ENCODE measurements at places on chromosomes 13 and 19.

GRCh38 chr19:27750391-27751043, 1462.4 kb downstream of the UQCRFS1 start:
- no peak for DNase-seq

DNA sequence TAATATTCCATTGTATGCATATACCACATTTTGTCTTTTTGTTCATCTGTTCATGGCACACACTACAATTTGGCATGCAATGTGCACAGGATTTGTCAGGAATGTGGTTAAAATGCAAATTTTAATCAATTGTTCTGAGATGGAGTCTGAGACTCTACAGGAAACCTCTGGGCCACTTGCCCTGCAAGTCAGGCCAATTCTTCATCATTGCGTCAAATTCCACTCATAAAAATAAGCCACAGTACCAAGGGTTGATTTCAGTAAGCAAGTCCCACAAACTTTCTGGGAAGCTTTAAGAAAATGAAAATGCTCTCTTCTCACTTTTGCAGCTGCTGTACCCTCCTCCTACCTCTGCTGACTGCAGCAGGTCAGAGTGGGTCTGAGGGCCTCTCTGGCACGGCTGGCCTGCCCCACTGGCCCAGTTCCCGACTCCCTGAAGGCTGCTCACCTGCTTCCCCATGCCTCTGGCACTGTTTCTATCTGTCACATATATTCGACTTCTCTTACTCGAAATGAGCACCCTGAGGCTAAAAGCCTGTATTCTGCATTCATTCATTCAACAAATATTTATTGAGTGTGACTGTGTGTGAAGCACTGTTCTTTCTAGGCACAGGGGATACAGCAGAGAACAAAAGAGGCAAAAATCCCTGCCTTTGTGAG, 83.8 kb upstream of the WASF3 start:
- DNase-seq: no peak

GRCh38 chr19:3187662-3188511, 2.2 kb downstream of the NCLN start:
- no peak for DNase-seq

DNA sequence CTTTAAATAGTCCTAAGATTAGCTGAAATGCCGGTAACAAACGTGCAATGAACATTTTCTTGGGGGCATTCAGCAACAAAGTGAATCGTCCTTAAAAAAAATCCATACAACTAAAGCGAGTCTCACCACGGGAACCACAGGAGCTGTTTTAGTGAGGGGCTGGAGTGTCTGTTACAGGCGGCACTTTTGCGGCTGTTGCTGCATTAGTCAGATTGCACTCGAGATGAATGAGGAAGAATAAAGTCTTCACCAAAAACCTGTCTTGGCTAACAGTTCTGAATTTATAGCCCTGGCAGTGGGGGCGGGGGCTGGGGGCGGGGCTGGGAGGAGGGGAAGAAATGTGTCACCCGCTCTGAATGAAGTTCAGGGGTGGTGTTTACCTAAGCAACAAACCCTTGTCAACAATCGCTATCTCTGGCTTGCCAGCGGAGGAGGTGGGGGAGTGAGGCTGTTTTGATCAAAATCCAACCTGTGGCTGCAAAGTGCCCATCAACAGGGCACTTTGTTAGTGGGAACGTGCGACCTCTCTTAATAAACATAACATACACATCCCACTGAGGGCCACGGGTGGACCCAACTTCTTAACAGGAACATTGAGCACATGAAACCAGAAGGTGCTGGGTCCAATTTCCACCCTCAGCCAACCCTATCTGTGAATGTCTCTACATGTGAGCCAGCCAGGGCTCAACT, 44.5 kb downstream of the RFX2 start:
- DNase-seq: no peak

DNA sequence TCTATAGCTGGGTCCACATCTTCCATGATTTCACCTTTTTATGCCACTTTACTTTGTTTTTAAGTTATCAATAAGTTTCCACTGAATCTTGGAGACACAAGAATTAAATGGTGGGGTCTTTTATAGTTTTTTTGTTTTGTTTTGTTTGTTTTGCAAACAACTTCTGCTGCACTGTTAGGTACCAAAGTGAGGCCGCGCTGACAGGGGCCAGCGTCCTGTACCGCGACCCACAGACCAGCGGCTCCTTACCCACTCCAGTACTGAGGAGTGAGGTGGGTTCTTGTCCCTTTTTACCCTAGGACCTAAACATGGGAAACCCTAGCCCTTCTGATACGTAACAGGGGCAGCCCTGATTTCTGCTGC, 75.8 kb upstream of the MCF2L start:
- DNase-seq: no peak

- DNase-seq: no peak
Measured at GRCh38 chr13:77699059-77699680, 1.7 kb downstream of the SLAIN1 start.

- no peak for DNase-seq
Measured at GRCh38 chr13:36973621-36974295, 25.4 kb downstream of the ALG5 start.

DNA sequence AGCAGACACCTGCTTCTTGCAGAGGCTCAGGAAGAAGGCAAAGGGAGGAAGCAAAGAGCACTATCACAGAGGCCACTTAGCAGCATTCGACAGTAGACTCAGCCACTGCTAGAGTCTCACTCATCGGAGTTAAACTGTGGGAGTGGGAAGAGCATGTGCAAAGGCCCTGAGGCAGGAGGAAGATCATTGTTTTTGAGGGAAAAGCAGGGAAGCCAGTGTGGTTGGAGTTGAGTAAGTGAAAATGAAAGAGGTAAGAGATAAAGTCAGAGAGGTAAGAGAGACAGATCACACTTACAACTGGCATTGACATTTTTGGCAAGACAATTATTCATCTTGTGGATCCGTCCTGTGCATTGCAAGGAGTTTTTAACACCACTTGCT, 41.1 kb upstream of the CEACAM20 start:
- no peak for DNase-seq

DNA sequence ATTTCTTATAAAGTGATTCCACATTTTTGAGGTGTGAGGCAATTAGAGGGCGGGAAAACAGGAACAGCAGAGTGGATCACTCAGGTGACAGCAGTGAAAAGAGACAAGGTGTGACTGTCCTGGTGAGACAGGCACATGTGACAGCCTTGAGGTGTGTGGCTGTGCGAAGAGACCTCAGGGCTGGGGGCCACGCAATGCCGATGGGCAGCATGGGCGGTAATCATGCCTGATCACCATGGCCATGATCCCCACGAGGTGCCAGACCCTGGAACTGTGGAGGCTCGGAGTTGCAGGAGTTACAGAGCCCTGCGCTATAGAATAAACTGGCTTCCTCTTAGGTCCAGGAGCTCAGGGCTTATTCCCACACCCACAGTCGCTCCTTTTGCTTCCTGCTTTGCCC, 2.0 kb downstream of the SPACA6 start:
- DNase-seq: no peak

DNA sequence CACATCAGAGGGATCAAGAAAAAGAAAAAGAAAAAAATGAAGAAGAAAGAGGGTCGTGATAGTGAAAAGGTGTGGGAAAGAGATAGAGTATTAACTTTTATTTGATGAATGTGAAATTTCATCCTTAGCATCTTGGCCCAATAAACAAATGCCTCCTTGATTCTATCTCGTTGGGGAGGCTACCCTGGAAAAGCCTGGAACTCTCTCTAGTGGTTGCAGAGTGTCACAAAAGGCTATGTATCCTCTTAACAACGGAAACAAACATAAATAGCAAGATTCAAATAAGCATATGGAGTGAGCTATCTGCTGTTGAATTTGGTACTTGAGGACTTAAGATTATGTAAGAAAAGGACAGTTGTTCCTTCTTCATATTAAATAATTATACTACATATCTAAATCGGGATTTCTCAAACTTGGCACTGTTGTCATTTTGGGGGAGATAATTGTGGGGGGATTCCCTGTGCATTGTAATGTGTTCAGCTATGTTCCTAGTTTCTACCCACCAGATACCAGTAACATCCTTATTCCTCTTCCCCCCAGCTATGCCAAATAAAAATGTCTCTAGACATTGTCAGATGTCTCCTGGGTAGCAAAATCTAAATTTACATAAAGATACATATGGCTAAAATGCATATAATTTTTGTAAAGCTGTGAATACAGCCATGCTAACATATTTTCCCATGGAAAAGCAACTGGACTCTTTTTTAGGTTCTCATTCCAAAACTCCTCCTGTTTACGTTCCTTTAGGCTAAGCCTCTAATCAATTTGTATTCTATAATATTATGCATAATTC, 557.2 kb downstream of the DCT start:
- no peak for DNase-seq

DNA sequence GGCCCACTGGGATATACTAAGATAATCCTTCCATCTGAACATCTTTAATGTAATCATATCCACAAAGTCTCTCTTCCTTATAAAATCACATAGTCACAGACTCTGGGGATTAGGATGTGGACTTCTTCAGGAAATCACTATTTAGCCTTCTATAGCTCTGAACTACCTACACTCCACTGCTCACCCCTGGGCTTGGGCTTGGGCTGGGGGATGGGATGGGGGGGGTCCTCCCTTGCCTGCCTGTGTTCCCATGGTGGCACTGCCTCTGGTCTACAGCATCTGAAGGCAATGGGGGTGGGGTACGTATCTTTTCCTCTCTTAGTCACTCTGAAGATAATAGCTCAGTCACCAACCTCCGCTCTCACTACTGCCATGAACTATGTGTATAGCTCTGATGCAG, 67.8 kb upstream of the SERTM1 start:
- no peak for DNase-seq

- no peak for DNase-seq
Measured at GRCh38 chr13:79799059-79799867, 318.3 kb downstream of the NDFIP2 start.

- no peak for DNase-seq
Measured at GRCh38 chr13:41402691-41403511, 54.4 kb upstream of the RGCC start.

- DNase-seq: no peak
Measured at GRCh38 chr19:40717325-40717879, 490 bp downstream of the ITPKC start.

Measured in esophagus squamous epithelium (tissue), 5 donors.